T1000 (cell line): ENCODE measurements at places on chromosomes 16 and 17.
A peak's percentile ranks its signal among the peaks of the same experiment; 100 is the strongest.

GRCh38 chr16:57802341-57803133 lies at the start of gene KIFC3:
Gene KIFC3, minus strand, starts transcription at chr16:57802491. Its CDS starts 4,248 bp downstream, at chr16:57798243.
- peak; percentile 60 for DNase-seq

- DNase-seq, result no peak
Measured at GRCh38 chr16:26765087-26765486, 301.6 kb upstream of the C16orf82 start.

DNA sequence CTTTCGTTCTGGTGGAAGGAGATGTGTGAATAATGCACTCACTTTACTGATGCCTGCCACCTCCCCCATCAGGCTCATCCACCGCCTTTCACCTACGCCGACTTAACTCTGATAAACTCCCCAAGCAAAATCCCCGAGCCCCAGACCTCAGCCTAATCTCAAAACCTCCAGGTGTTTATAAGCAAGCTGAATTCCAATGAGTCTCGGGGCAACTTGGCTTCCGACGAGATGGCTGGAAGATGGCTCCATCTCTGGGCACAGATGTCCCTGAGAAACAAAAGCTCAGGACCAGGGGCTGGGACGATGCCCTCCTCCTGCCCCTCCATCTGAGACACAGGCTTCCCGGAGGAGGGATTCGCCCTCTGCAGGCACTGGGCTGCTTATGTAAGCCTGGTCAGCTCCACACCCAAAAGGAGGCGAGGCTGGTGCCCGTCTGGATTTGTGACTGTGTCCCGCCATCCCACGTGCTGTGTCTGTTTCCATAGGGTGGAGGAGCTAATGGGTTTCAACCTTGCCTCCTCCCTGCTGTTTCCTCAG lies 386.4 kb upstream of the TNRC6C start:
- DNase-seq, result no peak

DNA sequence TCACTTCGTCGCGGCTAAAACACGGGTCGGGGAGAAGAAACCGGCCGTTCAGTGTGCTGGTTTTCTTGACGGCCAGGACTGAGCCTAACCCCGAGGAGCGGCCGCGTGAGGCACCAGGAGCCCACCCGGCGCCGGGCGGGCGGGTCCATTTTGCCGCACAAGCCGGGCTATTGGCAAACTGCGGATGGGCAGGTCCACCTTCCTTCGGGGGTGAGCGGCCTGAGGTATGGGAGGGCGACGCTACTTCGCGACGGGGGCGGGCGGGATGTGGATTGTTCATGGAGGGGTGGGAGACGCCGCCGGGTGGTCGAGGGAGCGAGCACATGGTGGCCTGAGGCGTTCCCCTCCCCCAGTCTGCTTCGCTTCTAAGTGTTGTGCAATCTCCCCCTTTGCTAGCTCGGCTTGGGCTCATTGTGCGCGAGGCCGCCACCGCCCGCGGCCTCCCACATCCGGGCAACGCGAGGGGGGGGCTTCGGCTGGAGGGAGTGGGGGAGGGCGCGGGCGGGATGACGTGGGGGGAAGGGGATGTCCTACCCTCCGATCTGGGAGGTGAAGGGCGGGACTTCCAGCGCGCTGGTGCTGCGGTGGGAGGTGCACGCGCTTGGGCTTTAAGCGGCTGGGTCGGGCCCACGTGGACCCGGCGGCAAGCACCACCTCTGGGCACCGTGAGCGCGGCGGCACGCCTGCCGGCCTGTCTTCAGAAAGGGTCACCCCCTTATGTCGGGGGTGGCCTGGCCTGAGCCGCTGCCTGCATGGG lies 5.9 kb upstream of the CD68 start:
- peak; percentile 62 for DNase-seq

GRCh38 chr17:72531729-72532128 lies 410.9 kb downstream of the SOX9 start:
- DNase-seq, result no peak

- DNase-seq, result no peak
Measured at GRCh38 chr16:83878838-83879237, 20.1 kb upstream of the MLYCD start.

GRCh38 chr16:79150151-79150550 lies 450.4 kb downstream of the MAF start:
- no peak for DNase-seq

- no peak for DNase-seq
Measured at GRCh38 chr17:81967533-81968395, 6.8 kb upstream of the NOTUM start.

GRCh38 chr17:35312790-35313711 lies 60.4 kb downstream of the SLFN11 start:
- peak; percentile 23 for DNase-seq

GRCh38 chr17:49280061-49280460 lies 49.5 kb upstream of the PHOSPHO1 start:
- DNase-seq, result no peak

- no peak for DNase-seq
Measured at GRCh38 chr17:58575511-58575910, 61.1 kb upstream of the MTMR4 start.

- no peak for DNase-seq
Measured at GRCh38 chr17:9446528-9446927, 129.1 kb downstream of the STX8 start.

GRCh38 chr17:76879254-76879653 lies 11.1 kb downstream of the MGAT5B start:
- DNase-seq, result no peak

DNA sequence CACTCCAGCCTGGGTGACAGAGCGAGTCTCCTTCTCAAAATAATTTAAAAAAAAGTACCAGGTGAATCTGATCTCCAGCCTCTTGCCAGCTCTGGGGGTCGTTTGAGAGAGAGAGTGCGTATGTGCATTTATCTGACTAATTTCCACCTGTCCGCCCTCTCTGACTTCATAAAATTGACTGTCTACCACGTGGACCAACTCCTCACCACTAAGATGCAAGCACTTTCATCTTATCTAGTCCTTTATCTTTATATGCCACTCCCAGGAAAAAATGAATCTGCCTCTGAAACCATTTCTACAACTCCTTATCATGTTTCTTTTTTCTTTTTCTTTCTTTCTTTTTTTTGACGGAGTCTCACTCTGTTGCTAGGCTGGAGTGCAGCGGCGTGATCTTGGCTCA lies 55.8 kb downstream of the HS3ST3A1 start:
- DNase-seq, result no peak

GRCh38 chr17:80760511-80760911 lies 215.9 kb downstream of the RPTOR start:
- no peak for DNase-seq

GRCh38 chr17:27452828-27453227 lies 3.4 kb upstream of the KSR1 start:
- no peak for DNase-seq

- DNase-seq, result no peak
Measured at GRCh38 chr16:19481296-19481695, 40.6 kb downstream of the GDE1 start.

- DNase-seq, result no peak
Measured at GRCh38 chr17:43427362-43428043, 28.7 kb downstream of the ARL4D start.

GRCh38 chr17:40130352-40131042 lies 8.7 kb downstream of the MSL1 start:
- DNase-seq, result no peak

GRCh38 chr17:66406701-66407644 lies 104.6 kb downstream of the PRKCA start:
- DNase-seq, result no peak

GRCh38 chr16:85265810-85266209 lies 153.5 kb upstream of the CIBAR2 start:
- DNase-seq, result no peak

- peak; percentile 57 for DNase-seq
Measured at GRCh38 chr16:46789499-46790414, 41.2 kb downstream of the C16orf87 start.

DNA sequence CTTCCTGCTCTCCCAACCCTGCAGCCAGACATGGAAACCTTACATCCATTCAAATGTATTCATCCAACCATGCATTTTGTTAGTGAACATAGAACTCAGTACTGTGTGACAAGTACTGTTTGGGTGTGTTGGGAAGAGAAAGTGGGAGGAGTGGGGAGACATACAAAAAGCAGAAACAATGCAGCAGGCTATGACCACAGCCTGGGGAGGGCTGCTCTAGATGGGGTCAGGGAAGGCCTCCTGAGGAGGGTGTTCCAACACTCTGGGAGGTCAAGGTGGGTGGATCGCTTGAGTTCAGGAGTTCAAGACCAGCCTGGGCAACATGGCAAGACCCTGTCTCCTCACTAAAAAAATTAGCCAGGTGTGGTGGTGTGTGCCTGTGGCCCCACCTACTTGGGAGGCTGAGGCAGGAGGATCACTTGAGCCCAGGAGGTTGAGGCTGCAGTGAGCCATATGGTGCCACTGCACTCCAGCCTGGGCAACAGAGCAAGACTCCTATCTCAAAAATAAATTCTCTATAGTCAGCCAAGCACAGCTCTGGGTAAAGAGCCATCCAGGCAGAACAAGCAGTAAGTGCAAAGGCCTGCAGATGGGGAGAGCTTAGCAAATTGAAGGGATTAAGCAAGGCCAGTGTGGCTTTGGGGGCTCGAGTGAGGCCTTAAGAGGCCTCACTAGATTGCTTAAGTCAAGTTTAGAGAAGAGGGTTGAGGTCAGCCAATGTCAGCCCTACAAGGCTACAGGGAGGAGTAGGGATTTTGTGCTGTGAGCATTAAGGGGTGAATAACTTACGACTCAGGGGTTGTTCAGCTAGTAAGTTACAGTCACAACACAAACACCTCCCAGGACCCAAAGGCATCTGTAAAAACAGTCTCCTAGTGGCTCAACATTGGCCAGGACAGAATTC lies 5.5 kb downstream of the SLC13A2 start:
- no peak for DNase-seq

GRCh38 chr17:44765965-44766364 lies 7.2 kb downstream of the ADAM11 start:
- no peak for DNase-seq

DNA sequence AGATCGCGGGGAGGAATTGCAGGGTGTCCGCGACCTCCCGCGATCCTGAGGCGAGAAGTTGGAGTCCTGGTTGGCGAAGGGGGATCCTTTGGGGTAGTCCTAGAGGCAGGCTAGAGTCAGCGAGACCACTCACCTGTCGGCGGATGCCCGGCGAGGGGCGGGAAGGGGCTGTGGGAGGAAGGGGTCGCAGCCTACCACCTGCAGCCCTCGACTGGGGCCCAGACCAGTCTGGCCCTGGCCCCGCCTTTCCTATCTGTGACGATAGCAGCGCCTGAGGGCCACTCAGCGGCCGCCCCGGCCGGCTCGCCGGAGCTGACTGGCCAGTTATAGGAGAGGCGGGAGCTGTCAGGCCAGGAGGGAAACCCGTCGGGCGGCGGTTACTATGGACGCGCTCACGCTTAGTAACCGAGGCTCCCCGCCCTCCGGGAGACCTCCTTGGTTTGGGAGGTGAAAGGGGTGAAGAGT lies at the start of gene TEKT3:
TSS of gene TEKT3 (minus strand) at position 213 of the 465 bp plus-strand sequence. CDS start 10,012 bp downstream, outside the sequence.
- DNase-seq, result peak; percentile 38

- no peak for DNase-seq
Measured at GRCh38 chr17:1735834-1736347, 6.8 kb upstream of the SERPINF2 start.

GRCh38 chr17:51046514-51047384 lies 73.9 kb downstream of the SPAG9 start:
- DNase-seq, result no peak

GRCh38 chr17:2192367-2193057 lies 111.1 kb downstream of the SMG6 start:
- DNase-seq, result peak; percentile 81

DNA sequence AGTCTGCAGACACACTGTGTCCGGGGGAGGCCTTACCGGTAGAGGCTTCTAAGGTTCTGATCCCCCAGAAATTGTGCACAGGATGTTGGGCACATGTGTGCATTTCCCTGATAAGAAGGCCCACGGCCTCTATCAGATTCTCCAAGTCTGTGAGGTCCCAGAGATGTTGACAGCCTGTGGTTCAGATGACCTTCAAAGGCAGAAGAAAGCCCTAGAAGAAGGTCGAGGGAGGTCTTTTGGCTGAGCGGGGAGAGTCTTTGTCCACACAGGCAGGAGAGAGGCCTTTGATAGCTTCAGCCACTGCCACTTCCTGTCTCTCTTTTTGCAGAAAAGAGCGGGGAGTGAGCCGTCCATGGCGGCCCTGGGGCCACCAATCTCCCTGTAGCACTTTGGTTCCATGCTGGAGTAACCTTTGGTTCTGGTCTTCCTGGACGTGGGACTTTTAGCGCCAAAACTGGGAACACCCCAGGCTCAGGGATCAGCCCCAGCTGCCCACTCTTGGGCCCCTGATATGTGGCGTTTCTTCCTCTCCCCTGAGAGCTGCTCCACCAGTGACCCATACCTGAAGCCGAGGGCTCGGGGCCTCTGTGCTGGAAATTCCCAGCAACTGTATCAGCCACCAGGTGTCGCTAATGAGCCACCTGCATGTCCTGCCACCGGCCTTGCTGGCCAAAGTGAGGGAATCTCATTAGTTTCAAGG lies 28.1 kb upstream of the LGALS9 start:
- peak; percentile 62 for DNase-seq

GRCh38 chr16:27228045-27228444 lies 24.7 kb downstream of the KDM8 start:
- DNase-seq, result no peak

DNA sequence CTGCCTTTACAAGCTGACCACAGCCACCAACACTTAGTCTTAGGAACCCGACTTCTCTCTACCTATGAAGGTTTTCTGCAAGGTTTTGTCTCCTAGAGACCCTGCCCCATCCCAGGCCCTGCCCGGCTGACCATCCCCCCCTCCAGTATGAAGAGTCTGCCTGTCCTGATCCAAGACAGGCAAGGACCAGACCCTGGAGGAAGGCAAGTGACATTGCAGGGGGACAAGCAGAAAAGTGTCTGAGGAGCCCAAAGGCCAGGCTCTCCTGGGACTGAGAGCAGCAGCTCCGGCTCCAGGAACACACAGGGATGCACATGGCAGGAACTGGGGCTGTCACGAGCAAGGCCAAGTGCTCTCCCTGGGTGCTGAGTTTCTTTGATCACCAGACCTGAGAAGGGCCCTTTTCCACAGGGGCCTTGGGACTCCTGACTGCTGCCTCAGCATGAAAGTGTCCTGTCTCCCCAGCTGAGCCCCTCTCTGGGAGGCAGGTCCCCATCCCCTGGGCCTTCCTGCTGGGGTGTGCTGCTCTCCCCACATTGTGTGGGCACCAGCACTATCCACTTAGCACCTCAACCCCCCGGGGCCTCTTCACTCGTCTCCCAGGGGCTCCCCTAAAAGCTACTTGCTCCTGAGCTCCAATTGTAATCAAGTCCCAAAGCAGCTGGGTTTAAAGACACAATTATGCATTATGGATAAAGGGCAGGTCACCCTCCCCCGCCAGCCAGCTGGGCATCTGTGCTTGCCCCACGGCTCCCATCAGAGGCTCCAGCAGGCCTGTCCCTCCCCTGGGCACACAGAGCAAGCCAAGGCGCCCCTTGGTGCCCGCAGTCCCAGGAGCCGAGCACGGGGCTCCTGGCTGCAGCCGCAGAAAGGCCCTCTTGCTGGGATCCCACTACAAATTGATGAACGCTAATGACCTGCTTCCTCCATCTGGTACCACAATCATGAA lies 11.6 kb upstream of the CACNG4 start:
- DNase-seq, result no peak

GRCh38 chr17:74840989-74841666 lies 18.6 kb downstream of the GRIN2C start:
- no peak for DNase-seq
